Central memory CD8-positive, alpha-beta T cell (primary cell): ENCODE measurements at places on chromosomes 5 and 9.

DNA sequence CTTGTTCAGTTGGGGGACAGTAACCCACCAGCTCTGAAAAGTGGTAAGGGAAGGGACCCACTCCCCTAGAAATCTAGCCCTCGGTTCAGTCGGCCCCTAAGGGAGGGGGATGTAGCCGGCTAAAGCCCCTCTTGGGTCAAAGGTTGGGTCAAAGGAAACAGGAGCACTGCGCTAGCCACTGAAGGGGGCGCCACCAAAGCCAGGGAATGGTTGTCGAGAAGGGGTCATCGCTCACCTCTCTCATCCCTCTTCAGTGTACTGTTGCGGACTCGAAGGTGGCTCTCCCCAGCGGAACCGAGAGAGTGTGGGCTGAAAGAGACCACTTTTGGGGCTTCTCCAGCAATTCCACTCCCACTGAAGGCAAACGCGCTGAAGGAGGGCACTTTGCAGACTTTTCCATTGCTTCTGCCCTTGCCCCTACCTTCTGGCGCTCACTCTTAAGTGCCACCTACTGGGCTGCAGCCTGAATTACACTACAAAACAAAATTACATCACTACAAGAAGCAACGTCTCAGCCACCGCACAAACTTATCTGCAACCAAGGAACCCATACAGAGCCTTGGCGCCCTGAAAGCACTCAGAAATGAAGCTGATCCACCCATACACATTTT lies 396.9 kb downstream of the PDE4D start:
- peaks cover 2% of the 10 kb centered on the region for H3K36me3 ChIP-seq
- no peaks in the 10 kb centered on the region for H3K4me1 ChIP-seq
- no peak for DNase-seq
- no peaks in the 10 kb centered on the region for H3K27me3 ChIP-seq

- H3K4me1 ChIP-seq, result no peaks in the 10 kb centered on the region
- peaks cover 28% of the 10 kb centered on the region for H3K27me3 ChIP-seq
- H3K27ac ChIP-seq, result no peak overlapping the region
- no peak overlapping the region for H3K4me3 ChIP-seq
- no peak for DNase-seq
Observed at GRCh38 chr5:88081877-88082276, 186.8 kb downstream of the TMEM161B start.

- DNase-seq, result no peak
- H3K27ac ChIP-seq, result no peak overlapping the region
- peaks cover 2% of the 10 kb centered on the region for H3K36me3 ChIP-seq
- H3K27me3 ChIP-seq, result no peaks in the 10 kb centered on the region
Observed at GRCh38 chr5:101505891-101506570, 602.9 kb upstream of the ST8SIA4 start.

- H3K27me3 ChIP-seq, result peaks cover 10% of the 10 kb centered on the region
- H3K36me3 ChIP-seq, result no peaks in the 10 kb centered on the region
- no peak overlapping the region for H3K4me3 ChIP-seq
- no peak overlapping the region for H3K27ac ChIP-seq
Observed at GRCh38 chr9:69542942-69543704, 129.0 kb downstream of the APBA1 start.

DNA sequence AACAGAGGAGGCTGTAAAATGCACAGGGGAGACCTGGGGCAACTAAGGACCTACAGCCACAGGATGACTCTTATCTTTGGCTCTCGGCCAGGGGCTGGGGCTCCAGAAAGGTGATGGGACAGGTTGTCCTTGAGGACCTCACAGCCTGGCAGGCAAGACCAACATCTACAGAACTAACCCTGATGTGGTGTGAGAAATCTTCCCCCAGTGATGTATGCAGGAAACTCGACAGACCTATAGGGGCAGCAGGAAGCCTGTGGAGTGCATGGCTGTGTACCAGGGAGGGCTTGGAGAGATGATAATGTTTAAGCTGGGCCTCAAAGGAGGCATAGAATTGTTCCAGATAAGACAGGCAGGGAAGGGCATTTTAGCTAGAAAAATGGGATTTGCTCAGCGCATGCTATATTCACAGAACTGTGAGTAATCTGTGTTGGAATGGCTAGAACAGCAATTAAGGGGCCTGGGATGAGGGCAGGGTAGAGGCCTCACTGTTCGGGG lies 68.5 kb upstream of the SLC25A51 start:
- H3K36me3 ChIP-seq, result no peaks in the 10 kb centered on the region
- H3K4me1 ChIP-seq, result no peaks in the 10 kb centered on the region
- no peak overlapping the region for H3K4me3 ChIP-seq
- no peak for DNase-seq

DNA sequence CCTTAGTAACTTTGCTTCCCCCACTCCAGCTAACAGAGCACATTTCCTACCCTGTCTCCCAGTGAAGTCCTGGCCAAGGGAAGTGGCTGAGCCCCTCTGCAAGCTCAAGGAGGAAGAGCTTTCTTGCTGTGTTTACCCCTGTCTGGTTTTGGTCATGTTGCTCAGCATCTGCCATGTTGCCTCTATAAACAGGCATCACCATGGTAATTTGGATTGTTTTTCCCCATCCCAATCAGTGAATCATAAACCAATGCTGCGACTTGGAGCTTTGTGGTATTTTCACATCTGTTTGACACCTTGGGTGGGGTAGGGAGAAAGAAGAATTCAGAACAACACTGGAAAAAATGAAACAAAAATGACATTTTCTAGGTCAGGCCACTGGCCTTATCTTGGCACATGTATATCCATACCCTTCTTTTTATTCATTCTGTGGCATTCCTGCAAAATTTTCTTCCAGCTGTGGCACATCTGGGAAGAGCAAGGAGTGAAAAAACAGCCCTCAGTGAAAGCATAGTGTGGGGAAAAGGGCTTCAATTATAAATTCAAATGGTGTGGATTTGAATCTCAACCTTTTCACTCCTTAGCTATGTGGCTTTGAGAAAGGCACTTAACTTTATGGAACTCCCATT lies 42.5 kb downstream of the SLIT3 start:
- peaks cover 29% of the 10 kb centered on the region for H3K27me3 ChIP-seq
- no peak overlapping the region for H3K27ac ChIP-seq
- no peak for DNase-seq
- H3K36me3 ChIP-seq, result no peaks in the 10 kb centered on the region

GRCh38 chr5:57940236-57940635 lies 457.6 kb upstream of the ACTBL2 start:
- no peak overlapping the region for H3K4me3 ChIP-seq
- H3K27ac ChIP-seq, result no peak overlapping the region
- H3K4me1 ChIP-seq, result no peaks in the 10 kb centered on the region
- H3K36me3 ChIP-seq, result no peaks in the 10 kb centered on the region
- no peaks in the 10 kb centered on the region for H3K27me3 ChIP-seq
- no peak for DNase-seq

GRCh38 chr9:69109152-69109551 lies 64.9 kb upstream of the TJP2 start:
- peaks cover under 1% of the 10 kb centered on the region for H3K36me3 ChIP-seq
- no peak overlapping the region for H3K4me3 ChIP-seq
- H3K27ac ChIP-seq, result no peak overlapping the region
- no peak for DNase-seq
- H3K27me3 ChIP-seq, result no peaks in the 10 kb centered on the region

DNA sequence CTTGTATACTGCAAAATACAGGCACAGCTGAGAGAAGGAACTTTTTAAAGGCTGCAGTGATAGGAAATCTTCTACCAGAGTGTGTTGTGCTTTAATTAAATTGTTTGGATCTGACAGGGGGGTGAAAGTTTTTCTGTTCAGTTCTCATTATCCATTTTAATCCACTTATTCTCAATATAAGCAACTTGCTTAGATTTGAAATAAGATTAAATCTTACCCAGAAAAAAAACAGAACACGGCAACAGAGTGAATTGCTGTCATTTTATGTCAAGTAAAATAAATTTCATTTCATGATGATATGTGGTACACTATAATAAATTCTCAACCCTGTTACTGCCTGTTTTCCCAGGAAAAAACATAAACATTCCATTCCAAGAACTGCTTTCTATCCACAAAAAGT lies 37.1 kb upstream of the CAMK4 start:
- peaks cover 13% of the 10 kb centered on the region for H3K27me3 ChIP-seq
- H3K36me3 ChIP-seq, result no peaks in the 10 kb centered on the region
- H3K27ac ChIP-seq, result no peak overlapping the region
- no peak overlapping the region for H3K4me3 ChIP-seq
- DNase-seq, result no peak

GRCh38 chr5:140125637-140126036 lies at the start of gene IGIP:
Gene IGIP, plus strand, starts transcription at chr5:140125937. Its CDS starts 2,540 bp downstream, at chr5:140128477.
- no peaks in the 10 kb centered on the region for H3K36me3 ChIP-seq
- no peaks in the 10 kb centered on the region for H3K27me3 ChIP-seq
- H3K27ac ChIP-seq, result no peak within 1 kb of the TSS
- peaks cover 28% of the 10 kb centered on the region for H3K4me1 ChIP-seq

DNA sequence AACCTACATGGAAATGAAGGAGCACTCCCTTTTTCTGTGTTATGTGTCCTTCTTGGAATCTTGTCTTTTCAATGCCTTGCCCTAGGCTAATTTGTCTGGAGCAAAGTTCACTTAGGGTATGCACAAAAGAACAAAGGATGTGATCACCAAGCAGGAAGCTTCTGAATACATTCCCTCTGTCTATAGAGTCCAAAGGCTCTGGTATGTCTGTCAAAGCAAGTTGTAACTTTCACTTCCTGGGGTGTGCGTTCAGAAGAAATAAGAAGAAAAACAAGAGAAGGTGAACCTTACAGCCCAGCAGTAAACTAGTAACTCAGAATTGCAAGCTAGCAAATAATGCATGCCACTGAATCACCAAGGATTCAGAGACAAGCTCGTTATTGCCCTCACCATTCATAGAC lies 31.7 kb upstream of the CDH6 start:
- no peak overlapping the region for H3K4me3 ChIP-seq
- DNase-seq, result no peak
- H3K36me3 ChIP-seq, result no peaks in the 10 kb centered on the region

DNA sequence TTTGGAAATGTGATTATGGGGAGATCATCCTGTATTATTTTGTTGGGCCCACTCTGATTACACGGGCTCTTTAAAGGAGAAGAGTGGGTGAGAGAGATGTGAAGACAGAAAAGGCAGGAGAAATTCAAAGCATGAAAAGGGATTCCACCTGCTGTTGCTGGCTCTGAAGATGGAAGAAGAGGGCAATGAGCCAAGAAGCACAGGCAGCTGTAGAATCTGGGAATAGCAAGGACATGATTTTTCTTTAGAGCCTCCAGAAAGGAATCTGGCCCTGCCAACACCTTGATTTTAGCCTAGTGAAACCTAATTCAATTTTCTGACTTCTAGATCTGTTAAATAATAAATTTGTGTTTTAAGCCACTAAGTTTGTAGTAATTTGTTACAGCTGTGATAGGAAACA lies 11.3 kb downstream of the C9 start:
- no peaks in the 10 kb centered on the region for H3K36me3 ChIP-seq
- no peak for DNase-seq
- no peak overlapping the region for H3K4me3 ChIP-seq
- H3K27me3 ChIP-seq, result no peaks in the 10 kb centered on the region
- no peaks in the 10 kb centered on the region for H3K4me1 ChIP-seq
- no peak overlapping the region for H3K27ac ChIP-seq

- no peak overlapping the region for H3K4me3 ChIP-seq
- DNase-seq, result no peak
- no peaks in the 10 kb centered on the region for H3K4me1 ChIP-seq
- H3K27me3 ChIP-seq, result peaks cover 36% of the 10 kb centered on the region
- H3K27ac ChIP-seq, result no peak overlapping the region
Observed at GRCh38 chr5:127280491-127281220, 9.9 kb upstream of the MEGF10 start.

- no peak overlapping the region for H3K4me3 ChIP-seq
- H3K36me3 ChIP-seq, result no peaks in the 10 kb centered on the region
- no peaks in the 10 kb centered on the region for H3K4me1 ChIP-seq
- H3K27ac ChIP-seq, result no peak overlapping the region
Observed at GRCh38 chr9:12862611-12863410, 88.0 kb downstream of the LURAP1L start.

DNA sequence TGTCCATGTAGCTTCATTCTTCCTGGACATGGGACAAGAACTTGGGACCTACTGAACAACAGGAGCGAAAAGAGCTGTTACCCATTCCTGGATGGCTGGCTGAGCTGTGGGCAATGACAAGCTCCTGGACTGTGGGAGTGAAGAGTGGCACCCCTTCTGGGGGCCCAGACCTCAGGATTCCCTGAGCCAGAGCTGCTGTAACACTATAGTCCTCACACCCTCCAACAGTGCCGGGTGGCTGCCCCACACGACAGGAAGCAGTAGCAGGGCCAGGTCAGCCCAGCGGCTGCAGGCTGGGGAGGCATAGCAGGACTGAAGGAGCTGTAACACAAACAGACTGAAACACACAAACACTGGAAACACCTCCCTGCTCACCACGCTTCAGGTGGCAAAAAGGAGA lies 169.7 kb upstream of the IRX2 start:
- H3K27me3 ChIP-seq, result no peaks in the 10 kb centered on the region
- peaks cover 1% of the 10 kb centered on the region for H3K36me3 ChIP-seq
- no peak overlapping the region for H3K27ac ChIP-seq
- DNase-seq, result no peak
- no peak overlapping the region for H3K4me3 ChIP-seq

DNA sequence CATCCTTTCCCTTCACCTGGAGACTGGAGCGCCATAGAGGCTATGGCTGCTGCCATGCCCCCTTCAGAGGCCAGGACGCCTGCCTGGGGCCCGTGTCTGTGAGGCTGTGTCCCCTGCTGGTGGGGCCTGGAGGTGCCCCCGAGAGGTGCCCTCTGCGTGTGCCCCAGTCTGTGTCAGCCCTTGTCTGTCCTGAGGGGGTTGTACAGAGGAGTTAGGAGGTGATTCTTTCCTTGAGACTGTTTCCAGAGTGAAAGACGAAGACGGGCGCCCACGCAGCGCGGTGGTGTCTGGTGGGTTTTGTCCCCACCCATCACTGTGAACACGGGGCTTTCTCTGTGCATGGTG lies 24.6 kb downstream of the TRAF2 start:
- H3K27ac ChIP-seq, result no peak overlapping the region
- no peak overlapping the region for H3K4me3 ChIP-seq
- H3K4me1 ChIP-seq, result peaks cover 1% of the 10 kb centered on the region
- no peaks in the 10 kb centered on the region for H3K27me3 ChIP-seq
- H3K36me3 ChIP-seq, result peaks cover 38% of the 10 kb centered on the region

DNA sequence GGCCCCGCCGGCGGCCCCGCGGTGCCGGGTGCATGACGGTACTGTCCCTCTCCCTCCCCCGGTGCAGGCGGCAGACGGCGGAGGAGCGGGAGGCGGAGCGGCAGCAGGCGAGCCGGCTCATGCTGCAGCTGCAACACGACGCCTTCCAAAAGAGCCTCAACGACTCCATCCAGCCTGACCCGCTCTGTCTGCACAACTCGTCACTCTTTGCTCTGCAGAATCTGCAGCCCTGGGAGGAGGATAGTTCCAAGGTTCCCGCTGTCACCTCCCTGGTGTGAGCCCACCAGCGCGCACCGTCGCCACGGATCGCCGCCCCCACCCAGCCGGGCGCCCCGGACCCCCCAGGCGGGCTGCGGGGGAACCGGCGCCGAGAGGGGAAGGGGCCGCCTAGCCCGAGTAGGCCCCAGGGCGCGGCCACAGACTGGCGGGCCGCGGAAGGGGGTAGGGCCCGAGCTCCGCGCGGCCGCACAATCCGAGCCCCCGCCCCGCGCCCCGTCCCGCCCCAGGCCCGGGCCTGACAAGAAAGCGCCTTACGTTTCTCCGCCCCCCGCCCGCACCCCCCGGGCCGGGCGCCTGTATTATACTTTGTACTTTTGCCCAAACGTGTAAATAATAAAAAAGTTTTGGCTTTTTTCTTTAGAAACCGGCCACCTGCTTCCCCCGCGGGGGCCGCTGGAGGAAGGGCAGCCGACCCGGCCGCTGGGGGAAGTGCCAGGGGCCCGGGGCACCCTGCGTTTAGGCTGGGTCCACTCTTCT lies 2.5 kb downstream of the TLX3 start:
- no peak for DNase-seq
- peaks cover 66% of the 10 kb centered on the region for H3K27me3 ChIP-seq

GRCh38 chr9:18490641-18491370 lies 16.9 kb downstream of the ADAMTSL1 start:
- DNase-seq, result no peak
- no peaks in the 10 kb centered on the region for H3K36me3 ChIP-seq
- H3K27me3 ChIP-seq, result no peaks in the 10 kb centered on the region
- no peaks in the 10 kb centered on the region for H3K4me1 ChIP-seq
- H3K27ac ChIP-seq, result no peak overlapping the region
